ENCODE measurements at places on chromosomes 1 and 21. TPM values are rescaled to one million over a fixed set of nuclear protein-coding genes. Genes with fewer than 3 reads are reported as not detected.

Gene FCRLA
- total RNA-seq: not detected

Gene LDLRAD1
- total RNA-seq: not detected

- peak; percentile 96 for DNase-seq
Observed at GRCh38 chr1:227357171-227357926, 39.1 kb upstream of the CDC42BPA start.

DNA sequence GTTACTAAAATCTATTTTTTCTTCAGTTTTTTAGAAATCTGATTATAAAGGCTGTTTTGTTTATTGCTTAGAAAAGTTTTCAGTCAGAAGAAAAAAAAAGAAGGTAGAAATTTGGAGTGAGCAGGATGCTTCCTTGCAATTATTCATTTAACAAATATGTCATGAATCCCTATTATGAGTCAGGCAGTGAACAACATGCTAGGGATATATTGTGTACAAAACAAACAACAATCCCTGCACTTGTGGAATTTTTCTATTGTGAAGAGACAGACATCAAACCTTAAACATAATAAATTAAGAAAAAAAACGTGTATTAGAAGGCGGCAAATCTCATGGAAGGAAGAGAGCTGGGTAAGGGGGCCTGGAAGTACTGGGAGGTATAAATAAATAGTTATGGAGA is 664.1 kb upstream of the CAMK1G start:
- peak; percentile 52 for DNase-seq

GRCh38 chr1:205183676-205184335 is 27.7 kb downstream of the DSTYK start:
- DNase-seq: no peak

GRCh38 chr1:1806890-1807289 is 28.6 kb upstream of the NADK start:
- no peak for DNase-seq

GRCh38 chr1:110591956-110592355 is 14.2 kb downstream of the KCNA2 start:
- no peak for DNase-seq

Measured in endothelial cell of umbilical vein (primary cell).